Thymus (tissue), 14 donors: ENCODE measurements at places on chromosomes 7 and 10. TPM values are rescaled to one million over a fixed set of nuclear protein-coding genes. Genes with fewer than 3 reads are reported as not detected.

Gene XRCC2
- 6.3 TPM for total RNA-seq

Gene MRPS33
- total RNA-seq, result 79.2 TPM

Gene SKIDA1
- 0.85 TPM for total RNA-seq

Gene OR9A2
- total RNA-seq, result not detected

Gene GPR15LG
- total RNA-seq, result 0.38 TPM

Gene SRRM3
- total RNA-seq, result 0.05 TPM

Gene CPXM2
- 5.8 TPM for total RNA-seq

Gene ADAM8
- total RNA-seq, result 8.3 TPM

Gene SLC16A9
- 1.6 TPM for total RNA-seq

Gene IFIT1B
- total RNA-seq, result 0.38 TPM

Gene POLR2J
- 76.0 TPM for total RNA-seq

Gene FEZF1
- under 0.01 TPM for total RNA-seq

Gene KCND2
- total RNA-seq, result 0.19 TPM

Gene VSTM4
- 3.4 TPM for total RNA-seq

Gene MMD2
- not detected for total RNA-seq

Gene SUN3
- total RNA-seq, result 1.1 TPM

Gene FOXI2
- 0.05 TPM for total RNA-seq

Gene EN2
- total RNA-seq, result under 0.01 TPM

Gene CPA1
- 0.14 TPM for total RNA-seq

Gene BMPER
- 1.0 TPM for total RNA-seq

Gene EVX1
- not detected for total RNA-seq

DNA sequence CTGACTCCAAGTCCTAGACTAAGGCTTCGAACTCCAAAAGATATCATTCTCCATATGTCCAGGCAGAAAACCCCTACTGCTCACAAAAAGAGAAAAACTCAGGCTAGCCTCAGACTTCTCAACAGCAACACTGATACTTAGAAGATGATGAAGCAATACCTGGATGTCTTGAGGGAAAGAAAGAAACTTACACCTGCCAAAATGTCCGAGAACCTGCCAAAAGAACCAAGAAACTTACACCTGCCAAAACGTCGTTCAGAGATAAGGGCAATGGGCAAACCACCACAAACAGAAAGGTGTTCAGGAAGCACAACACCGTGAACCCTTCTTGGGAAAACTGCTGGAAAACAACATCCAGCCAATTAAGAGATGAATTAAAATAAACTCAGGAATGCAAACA, 15.3 kb downstream of the ABLIM1 start:
- no peak overlapping the region for H3K4me3 ChIP-seq
- H3K36me3 ChIP-seq, result no peaks in the 10 kb centered on the region
- no peaks in the 10 kb centered on the region for H3K4me1 ChIP-seq
- H3K27ac ChIP-seq, result no peak overlapping the region

- no peaks in the 10 kb centered on the region for H3K4me1 ChIP-seq
- no peak overlapping the region for H3K4me3 ChIP-seq
- no peak overlapping the region for H3K27ac ChIP-seq
- no peaks in the 10 kb centered on the region for H3K27me3 ChIP-seq
- DNase-seq, result no peak
- H3K36me3 ChIP-seq, result no peaks in the 10 kb centered on the region
Measured at GRCh38 chr10:63066606-63067005, 66.5 kb upstream of the NRBF2 start.

- H3K27me3 ChIP-seq, result peaks cover 16% of the 10 kb centered on the region
- H3K4me3 ChIP-seq, result peak overlapping the region; percentile 42
- peaks cover 21% of the 10 kb centered on the region for H3K36me3 ChIP-seq
Measured at GRCh38 chr7:98210513-98211220, 572 bp upstream of the BHLHA15 start.

DNA sequence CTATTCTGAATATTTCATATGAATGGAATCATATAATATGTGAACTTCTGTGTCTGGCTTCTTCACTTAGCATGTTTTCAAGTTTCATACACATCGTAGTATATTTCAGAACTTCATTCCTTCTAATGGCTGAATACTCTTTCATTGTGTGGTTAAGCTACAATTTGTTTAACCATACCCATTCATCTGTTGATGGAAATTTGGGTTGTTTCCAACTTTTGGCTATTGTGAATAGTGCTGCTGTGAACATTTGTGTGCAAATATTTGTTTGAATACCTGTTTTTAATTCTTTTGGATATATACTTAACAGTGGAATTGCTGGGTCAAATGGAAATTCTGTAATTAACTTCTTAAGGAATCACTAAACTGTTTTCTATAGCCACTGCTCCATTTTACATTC, 86.0 kb upstream of the MDFIC start:
- H3K27me3 ChIP-seq, result no peaks in the 10 kb centered on the region
- no peak overlapping the region for H3K4me3 ChIP-seq
- H3K4me1 ChIP-seq, result no peaks in the 10 kb centered on the region
- H3K36me3 ChIP-seq, result no peaks in the 10 kb centered on the region
- no peak for DNase-seq

DNA sequence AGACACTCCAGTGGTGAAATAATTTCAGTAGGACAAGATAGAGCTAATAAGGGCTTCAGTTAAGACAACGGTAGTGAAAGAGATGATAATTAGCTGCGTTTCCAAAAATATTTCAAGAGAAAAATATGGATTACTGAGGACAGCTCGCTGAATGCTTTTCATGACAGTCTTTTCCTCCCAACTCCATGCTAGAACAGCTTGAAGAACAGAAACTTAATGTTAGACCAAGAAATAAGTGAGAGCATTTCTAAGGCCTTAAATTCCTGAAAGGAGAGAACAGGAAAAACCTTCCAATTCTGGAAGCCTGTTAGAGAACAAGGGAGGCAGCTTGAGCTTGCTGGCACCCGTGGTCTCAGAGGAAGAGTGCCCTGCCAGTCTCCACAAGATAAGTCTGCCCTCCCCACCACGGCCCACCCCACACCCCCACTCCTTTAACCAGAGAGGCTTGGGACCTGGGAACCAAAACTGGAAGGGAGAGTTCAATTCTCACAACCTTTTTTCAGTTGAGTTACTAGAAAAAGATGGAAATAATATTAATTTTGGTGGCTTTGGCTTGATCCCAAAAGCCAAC, 1148.0 kb upstream of the CELF2 start:
- no peak overlapping the region for H3K27ac ChIP-seq
- H3K4me3 ChIP-seq, result no peak overlapping the region
- no peaks in the 10 kb centered on the region for H3K36me3 ChIP-seq
- no peaks in the 10 kb centered on the region for H3K27me3 ChIP-seq
- no peak for DNase-seq

- H3K27me3 ChIP-seq, result no peaks in the 10 kb centered on the region
- no peaks in the 10 kb centered on the region for H3K36me3 ChIP-seq
- no peak overlapping the region for H3K27ac ChIP-seq
- no peaks in the 10 kb centered on the region for H3K4me1 ChIP-seq
- DNase-seq, result no peak
Measured at GRCh38 chr10:47409866-47410256, 25.8 kb upstream of the ZNF488 start.

DNA sequence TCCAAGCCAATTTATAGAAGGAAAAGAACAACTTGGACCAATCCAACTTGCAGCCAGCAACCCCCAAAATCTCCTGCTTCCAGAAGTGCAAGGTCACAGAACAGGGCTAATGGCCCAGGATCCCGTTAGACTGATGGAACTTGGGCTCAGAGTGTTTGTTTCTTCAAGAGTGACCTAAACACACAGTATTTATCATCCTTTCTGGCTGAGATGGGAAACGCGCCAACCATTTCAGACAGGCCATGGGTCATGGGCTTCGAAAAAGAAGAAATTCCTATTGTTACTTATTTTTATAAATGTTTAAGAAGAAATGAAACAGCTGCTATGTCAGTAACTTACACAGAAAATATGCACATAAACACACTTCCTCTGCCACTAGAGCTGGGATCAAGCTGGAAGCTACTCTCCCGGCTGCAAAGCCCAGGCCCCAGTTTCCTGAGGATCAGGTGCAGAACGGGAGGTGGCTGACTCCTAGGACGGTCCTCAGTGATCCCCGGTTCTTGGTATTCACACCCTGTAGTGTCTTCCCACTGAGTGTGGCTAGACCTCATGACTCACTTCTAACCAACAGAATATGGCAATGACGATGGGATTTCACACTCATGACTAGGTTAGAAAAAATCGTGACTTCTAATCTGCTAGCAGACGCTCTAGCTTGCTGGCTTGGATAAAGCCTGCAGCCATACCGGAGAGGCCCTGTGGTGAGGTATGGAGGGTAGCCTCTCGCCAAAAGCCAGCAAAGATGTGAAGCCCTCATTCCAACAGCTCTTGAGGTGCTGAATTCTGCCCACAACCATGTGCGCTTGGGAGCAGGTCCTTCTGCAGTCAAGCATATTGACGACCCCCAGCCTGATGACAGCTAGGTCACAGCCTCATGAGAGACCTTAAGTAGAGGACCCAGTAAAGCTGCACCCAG, 60.2 kb downstream of the CHST15 start:
- peaks cover 6% of the 10 kb centered on the region for H3K4me1 ChIP-seq
- DNase-seq, result no peak
- H3K36me3 ChIP-seq, result no peaks in the 10 kb centered on the region

- no peaks in the 10 kb centered on the region for H3K27me3 ChIP-seq
- H3K27ac ChIP-seq, result no peak overlapping the region
- no peak for DNase-seq
Measured at GRCh38 chr7:38909870-38910269, 879 bp upstream of the VPS41 start.

DNA sequence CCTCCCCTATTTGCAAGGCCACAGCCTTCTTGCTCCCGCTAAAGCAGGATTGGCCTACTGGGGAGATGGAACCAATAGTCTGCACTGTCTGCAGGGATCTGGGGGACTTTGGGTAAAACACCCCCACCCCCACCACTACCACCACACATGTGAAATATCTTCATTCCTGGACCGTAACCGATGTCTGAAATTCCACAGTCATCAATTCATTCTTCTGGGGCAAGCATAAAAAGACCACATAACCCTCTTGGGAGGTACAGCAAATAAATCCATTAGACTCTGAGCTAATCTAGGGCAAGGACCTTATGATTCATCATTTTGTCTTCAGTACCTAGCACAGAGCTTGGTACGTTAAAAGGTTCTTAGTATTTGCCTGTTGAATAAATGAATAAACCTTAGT, 307.8 kb downstream of the GPAM start:
- no peaks in the 10 kb centered on the region for H3K4me1 ChIP-seq
- H3K27me3 ChIP-seq, result no peaks in the 10 kb centered on the region
- no peaks in the 10 kb centered on the region for H3K36me3 ChIP-seq

DNA sequence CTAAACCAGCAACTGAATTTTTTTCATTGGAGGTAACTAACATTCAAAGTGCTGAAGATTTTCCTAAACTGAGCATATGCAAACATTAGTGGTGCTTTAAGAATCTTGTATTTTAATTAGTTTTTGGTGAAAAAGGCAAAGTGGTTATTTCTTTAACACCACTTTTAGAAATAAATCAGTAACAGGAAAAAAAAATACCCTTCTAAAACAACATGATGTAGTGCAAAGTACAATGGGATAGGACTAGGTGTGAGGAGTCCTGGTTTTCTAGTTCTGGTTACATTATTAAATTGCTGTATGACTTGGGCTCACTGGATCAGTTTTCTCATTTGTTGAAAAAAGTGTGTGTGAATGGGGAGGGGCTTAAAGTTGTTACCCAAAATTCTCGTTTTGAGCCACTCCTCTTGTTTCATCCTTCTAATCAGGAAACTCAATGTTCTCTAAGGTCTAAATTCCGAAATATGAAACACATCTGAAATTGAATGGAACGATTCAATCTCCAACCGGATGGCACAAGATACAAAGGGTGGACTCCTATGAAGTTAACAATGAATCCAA, 1.8 kb downstream of the WASL start:
- no peak overlapping the region for H3K27ac ChIP-seq
- DNase-seq, result no peak
- peak overlapping the region; percentile 86 for H3K4me3 ChIP-seq
- H3K4me1 ChIP-seq, result no peaks in the 10 kb centered on the region
- no peaks in the 10 kb centered on the region for H3K36me3 ChIP-seq

GRCh38 chr10:14186245-14186644, 144.5 kb downstream of the FRMD4A start:
- H3K4me3 ChIP-seq, result no peak overlapping the region
- H3K27me3 ChIP-seq, result no peaks in the 10 kb centered on the region
- no peak for DNase-seq
- no peaks in the 10 kb centered on the region for H3K36me3 ChIP-seq

DNA sequence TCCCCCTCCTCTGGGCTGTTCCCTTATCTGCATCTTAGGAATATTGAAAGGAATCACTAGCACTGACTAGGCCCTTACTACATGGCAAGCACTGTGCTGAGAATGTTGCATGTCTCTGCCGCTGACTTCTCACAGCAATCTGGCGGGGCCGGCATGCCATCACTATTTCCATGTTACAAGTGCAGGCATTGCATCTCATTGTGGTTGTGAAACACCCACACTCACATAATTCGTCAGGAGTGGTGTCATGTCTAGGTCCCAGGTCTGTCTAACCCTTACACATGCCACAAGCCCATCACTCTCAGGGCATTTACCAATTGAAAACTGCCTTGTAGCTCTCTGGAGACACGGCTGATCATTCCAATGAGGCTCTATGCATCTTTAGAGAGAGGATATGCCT, 8.5 kb upstream of the IL2RA start:
- H3K27me3 ChIP-seq, result peaks cover 6% of the 10 kb centered on the region
- no peak for DNase-seq
- H3K4me3 ChIP-seq, result no peak overlapping the region
- no peaks in the 10 kb centered on the region for H3K36me3 ChIP-seq

GRCh38 chr10:125531465-125531864, 151.5 kb downstream of the TEX36 start:
- no peak for DNase-seq
- H3K36me3 ChIP-seq, result no peaks in the 10 kb centered on the region

- H3K36me3 ChIP-seq, result no peaks in the 10 kb centered on the region
- H3K27me3 ChIP-seq, result no peaks in the 10 kb centered on the region
Measured at GRCh38 chr7:114718861-114719260, 203.0 kb upstream of the MDFIC start.

DNA sequence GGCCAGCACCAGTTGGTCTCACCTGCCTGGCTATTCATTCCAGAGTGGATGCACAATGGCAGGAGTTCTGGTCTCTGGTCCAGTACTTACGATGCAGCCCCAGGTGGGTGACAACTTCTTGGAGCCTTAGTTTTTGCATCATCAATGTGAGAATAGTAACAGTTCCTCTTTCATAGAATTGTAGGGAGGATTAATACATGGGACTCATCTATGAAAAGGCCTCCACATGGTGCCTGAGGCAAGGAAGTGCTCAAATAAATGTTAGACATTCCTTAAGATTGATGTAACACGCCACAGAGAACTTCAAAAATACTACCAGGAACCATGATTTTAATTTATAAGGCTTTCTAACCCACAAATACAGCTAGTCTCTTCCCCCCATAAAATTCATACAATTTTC, 120.1 kb upstream of the CHST15 start:
- H3K36me3 ChIP-seq, result no peaks in the 10 kb centered on the region
- no peak overlapping the region for H3K4me3 ChIP-seq
- H3K27me3 ChIP-seq, result no peaks in the 10 kb centered on the region
- no peak for DNase-seq

- H3K27ac ChIP-seq, result no peak overlapping the region
- H3K36me3 ChIP-seq, result no peaks in the 10 kb centered on the region
- no peak overlapping the region for H3K4me3 ChIP-seq
Measured at GRCh38 chr10:125043841-125044658, 102.1 kb downstream of the ZRANB1 start.
